ENCODE measurements at places on chromosomes 1 and 21.

GRCh38 chr1:175900171-175900570, 156.8 kb upstream of the TNR start:
- DNase-seq: no peak

GRCh38 chr1:161801955-161802354, 35.8 kb downstream of the ATF6 start:
- DNase-seq: peak; percentile 32

DNA sequence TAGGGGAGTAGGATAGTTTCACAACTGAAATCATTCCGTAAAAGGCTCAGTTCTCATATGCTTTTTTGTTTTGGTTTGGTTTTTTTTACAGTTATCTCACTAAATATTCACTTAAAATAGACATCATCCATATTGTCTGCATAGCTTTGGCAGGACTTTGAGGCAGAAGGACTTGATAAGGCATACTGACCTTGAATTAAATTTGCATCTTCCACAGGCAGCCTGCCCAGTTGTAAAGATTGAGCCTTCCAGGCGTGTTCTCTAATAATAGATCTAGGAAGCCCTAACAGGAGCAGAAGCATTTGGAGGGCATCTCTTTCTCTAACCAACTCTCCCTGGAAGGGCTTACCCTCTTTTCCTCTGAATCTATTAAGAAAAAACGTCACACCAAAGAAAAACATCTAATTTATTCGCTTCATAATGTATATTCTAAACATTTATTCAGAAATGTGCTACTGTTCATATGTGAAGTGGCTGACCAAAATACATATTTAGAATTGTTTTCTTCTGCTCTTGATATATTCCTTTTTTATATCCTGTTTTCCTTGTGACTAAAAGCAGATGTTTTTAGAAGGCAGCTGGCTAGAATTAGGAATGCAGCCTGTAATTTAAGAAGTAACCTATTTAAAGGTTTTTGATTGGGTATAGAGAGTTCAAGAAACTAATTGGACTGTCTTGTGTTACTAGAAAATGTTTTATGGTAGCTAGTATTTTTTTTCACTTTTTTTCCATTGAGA, 20.2 kb downstream of the DESI2 start:
- DNase-seq: no peak

- no peak for DNase-seq
Measured at GRCh38 chr1:38677311-38677710, 182.3 kb downstream of the RRAGC start.

- no peak for DNase-seq
Measured at GRCh38 chr1:225465793-225466517, 38.1 kb upstream of the LBR start.

DNA sequence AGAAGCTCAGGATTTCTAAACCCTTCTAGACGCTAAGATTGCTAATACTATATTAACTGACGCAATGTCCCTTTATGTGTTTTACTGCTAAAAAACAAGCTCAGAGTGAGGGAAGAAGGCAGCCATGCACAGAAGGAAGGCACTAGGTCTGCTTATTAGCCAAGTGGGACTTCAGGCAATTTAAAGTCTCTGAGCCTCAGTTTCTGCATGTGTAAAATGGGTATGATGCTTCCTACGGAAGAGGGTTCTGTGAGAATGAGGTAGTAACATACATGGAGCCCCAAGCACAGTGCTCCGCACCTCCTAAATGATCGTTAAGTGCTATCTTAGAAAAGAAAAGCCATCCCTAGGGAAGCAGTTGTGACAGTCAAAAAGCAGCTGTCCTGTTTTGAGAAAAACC, 16.9 kb downstream of the MIS18A start:
- no peak for DNase-seq

- peak; percentile 5 for DNase-seq
Measured at GRCh38 chr21:29195981-29196669, 65.7 kb downstream of the MAP3K7CL start.

GRCh38 chr1:237542525-237543418, 347.9 kb downstream of the ZP4 start:
- DNase-seq: no peak

- no peak for DNase-seq
Measured at GRCh38 chr1:217018648-217019047, 295.4 kb upstream of the ESRRG start.

GRCh38 chr1:99496067-99496466, 149.8 kb upstream of the PALMD start:
- DNase-seq: no peak

DNA sequence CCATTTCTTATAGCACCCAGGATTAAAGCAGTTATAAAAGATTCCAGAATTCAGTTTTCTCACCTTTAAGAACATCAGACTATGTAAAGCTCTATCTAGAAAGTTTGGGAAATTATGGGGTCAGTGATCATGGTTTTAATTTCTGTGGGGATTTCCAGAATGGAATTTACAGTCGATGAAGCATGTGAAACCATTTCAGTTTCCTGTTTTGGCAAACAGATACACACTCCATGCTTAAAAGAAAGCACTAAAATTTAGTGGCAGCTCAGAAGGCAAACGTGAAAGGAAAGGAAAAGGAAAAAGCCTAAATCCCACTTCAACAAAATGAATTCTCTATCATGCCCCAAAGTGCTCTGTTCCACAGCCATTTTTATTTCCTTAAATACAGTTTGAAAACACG, 60.4 kb downstream of the FYB2 start:
- DNase-seq: no peak

DNA sequence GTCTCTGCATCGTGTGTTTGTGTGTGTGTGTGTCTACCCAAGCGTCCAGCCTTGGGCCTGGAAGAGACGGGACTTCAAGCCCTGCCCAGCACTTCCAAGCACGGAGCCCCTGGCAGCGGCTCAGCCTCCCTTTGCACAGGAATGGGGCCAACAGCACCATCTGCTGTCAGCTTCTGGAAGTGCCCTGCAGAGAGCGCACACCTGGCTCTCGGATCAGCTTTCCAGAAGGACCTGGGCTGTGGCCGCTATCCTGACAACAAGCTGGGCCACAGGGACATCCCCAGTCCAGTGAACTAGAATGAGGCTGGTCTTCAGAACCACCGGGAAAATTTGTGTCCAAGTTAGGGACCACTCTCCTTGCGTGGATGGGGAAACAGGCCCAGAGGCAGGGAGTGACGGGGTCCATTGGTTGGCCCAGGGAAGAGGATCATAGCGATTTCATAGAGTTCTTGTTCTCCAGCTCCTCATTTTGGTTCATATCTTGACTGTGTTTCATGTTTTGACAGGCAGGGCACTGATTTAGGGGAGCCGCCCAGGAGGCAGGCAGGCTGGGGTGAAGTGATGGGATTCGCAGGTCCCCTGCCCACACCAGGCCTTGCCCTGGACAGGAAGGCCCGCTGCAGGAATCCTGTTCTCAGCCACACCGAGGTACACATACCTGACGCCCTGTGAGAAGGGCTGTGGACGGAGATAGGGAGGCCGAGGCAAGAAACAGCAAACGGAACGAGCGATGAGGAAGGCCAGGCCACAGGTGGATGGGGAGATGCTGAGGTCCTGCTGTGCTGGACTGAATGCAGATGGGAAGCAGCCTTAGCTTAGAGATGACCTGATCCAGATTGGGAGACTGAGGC, 38.4 kb downstream of the TAS1R2 start:
- DNase-seq: peak; percentile 93

- no peak for DNase-seq
Measured at GRCh38 chr1:83505148-83505547, 493.8 kb downstream of the TTLL7 start.

GRCh38 chr1:59100708-59101374, 196.1 kb upstream of the FGGY start:
- DNase-seq: no peak

DNA sequence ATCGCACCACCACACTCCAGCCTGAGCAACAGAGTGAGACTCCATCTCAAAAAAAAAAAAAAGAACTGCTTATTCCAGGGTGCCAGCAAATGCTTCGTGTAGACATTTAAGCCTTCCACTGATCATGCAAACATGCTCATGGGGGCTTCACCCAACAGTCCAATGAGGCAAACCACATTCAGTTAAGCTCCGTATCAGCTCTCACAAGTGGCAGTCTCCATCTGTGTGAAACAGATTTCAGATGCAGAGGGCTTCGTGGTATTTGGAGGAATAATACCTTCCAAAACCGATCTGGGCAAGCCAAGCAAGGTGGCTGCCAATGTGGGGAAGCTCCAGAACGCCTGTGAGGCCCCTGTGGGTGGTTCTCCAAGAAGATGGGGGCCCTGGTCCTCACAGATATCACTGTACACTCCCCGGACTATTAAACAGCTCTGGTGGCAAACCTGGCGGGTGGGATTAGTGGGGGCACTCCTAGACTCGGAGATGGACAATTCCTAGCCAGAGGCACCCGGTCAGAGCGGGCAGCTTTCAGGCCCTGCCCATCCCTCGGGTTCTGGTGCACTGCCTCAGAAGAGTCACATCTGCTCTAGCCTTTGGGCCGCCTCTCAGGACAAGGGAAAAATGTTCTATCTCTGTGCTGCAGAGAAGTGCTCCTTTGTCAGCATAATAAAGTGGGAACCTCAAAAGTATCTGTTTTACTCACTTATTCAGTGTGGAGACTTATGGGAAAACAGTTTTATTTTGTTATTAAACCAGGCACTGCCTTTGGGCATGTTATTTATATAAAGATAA, 10.2 kb downstream of the CREG1 start:
- DNase-seq: no peak

DNA sequence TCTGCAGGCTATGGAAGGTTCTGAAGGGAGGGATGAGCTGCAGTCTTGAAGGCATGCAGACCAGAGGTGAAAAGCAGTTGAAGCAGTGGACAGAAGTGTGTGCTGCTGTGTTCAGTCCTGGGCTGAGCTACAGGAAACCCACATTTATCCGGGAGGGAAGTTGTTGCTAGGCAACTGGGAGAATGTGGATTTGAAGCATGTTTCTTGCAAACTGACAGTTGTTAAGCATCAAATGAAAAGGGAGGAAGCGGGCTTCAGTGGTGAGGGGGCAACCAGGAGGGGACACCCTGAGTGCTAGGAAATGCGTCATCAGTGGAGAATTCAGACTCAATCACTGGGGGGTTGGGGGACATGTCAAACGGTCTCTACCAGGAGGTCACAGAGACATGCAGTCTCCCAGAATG, 28.7 kb downstream of the ABCA4 start:
- no peak for DNase-seq

DNA sequence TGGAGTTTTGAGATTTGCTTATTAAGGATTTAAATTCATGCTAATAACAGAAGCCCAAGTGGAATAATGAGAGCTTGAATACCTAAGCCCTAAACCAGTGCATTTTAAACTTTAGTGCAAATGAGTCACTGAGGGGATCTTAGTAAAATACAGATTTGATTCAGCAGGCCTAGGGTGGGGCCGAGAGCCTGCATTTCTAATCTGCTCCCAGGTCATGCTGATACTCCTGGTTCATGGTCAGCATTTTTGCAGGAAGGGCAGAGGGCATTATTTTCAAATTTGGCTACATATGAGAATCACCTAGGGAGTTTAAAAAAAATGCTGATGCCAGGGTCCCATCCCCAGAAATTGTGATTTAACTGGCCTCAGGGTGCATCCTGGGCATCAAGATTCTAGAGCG, 39.3 kb downstream of the DNTTIP2 start:
- DNase-seq: no peak

Data from thyroid gland (tissue), 4 donors.